ENCODE measurements at places on chromosomes 2 and 18.
A peak's percentile ranks its signal among the peaks of the same experiment; 100 is the strongest.

DNA sequence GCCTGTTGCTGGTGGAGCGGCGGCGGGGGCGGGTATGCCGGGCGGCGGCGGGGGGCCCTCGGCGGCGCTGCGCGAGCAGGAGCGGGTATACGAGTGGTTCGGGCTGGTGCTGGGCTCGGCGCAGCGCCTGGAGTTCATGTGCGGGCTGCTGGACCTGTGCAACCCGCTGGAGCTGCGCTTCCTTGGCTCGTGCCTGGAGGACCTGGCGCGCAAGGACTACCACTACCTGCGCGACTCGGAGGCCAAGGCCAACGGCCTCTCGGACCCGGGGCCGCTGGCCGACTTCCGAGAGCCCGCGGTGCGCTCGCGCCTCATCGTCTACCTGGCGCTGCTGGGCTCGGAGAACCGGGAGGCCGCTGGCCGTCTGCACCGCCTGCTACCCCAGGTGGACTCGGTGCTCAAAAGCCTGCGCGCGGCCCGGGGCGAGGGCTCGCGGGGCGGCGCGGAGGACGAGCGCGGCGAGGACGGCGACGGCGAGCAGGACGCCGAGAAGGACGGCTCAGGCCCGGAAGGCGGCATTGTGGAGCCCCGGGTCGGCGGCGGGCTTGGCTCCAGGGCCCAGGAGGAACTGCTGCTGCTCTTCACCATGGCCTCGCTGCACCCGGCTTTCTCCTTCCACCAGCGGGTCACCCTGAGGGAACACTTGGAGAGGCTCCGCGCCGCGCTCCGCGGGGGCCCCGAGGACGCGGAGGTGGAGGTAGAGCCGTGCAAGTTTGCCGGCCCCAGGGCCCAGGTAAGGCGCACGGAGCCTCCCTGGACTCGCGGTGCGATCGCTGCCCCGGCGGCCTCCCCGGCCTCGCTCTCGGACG lies 1.0 kb downstream of the ZCCHC2 start:
- peak; percentile 14 for DNase-seq

- no peak for DNase-seq
These were observed 1.7 kb upstream of the LCLAT1 start for GRCh38 chr2:30445266-30445821.

GRCh38 chr2:9771481-9772017 lies 71.7 kb upstream of the TAF1B start:
- no peak for DNase-seq

- no peak for DNase-seq
These were observed 4.5 kb downstream of the TRABD2A start for GRCh38 chr2:84876369-84876768.

DNA sequence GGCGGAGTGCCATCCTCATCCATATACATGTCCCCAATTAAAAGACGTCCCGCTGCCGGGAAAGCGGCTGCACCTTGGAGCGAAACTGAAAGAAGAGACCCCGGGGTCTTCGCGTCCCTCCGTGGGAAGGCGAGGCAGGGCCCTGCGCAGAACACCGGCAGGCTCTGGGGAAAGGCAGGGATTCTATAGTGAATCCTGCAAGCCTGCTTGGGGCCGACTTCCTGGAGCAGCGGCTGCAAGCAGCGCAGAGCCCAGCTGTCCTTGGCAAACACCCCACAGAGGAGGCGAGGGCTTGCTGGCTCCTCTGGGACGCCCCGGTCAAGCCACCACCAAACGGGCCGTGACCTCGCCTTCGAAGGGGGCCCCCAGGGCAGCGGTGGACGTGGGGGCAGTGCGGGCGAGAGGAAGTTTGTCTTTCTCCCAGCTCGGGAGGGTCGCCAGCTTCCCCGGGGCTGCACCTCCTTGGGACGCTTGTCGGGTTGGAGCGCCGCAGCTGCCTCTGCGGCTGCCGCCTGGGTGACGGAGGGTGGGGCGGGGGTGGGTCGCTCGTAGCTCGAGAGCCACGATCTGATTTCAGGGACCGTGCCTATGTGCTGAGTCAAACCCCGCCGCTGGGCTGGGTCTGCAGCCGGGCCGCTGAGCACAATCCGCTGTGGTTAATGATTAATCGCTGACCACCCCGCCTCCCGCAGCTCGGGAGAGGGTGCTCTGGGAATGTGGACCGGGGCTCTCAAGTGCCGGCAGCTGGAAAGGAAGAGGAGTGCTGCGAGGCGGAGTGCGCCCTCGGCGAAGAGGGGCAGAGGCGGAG lies 486 bp upstream of the GPR39 start:
- no peak for DNase-seq

- peak; percentile 4 for DNase-seq
These were observed 73.8 kb downstream of the MAP3K20 start for GRCh38 chr2:173149491-173149890.

GRCh38 chr18:63322206-63322605 lies 2.6 kb upstream of the BCL2 start:
- no peak for DNase-seq

- no peak for DNase-seq
These were observed 235.1 kb downstream of the AGAP1 start for GRCh38 chr2:235728800-235729556.

GRCh38 chr18:55387139-55387984 lies 200.6 kb downstream of the TCF4 start:
- no peak for DNase-seq

DNA sequence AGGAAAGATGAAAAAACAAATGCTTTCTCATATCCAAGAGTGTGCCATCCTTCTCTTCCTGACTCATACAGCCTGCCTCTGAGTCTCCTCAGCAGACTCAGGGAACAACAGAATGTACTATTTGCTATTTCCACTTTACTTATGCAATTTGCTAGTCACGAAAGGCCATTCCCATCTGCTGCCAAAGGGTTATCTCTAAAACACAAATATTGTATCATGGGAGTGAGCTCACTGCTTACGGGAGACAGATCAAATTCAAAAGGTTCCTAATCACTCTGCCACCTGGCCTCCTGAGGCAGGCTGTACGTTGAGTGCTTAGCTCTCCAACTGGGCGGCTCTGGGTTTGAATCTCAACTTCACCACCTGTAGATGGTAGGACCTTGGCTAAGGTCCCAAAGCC lies 92.0 kb downstream of the GAREM1 start:
- no peak for DNase-seq

DNA sequence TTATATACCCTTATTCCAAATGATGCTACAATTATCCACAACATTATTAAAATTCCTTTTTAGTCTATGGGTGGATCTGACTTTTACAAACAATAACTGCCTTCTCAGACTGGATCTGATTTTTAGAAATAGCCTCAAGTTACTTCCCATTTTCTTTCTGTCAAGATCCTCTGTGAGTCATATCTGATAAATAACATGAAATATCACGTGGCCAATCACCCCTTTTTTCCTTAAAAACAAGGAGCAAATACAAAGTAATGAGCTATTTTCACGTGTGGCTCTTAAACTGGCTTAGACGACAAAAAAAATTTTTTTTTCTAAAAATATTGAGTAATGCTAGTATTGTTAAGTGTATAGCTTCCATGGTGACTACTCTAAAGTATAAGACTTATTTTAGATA lies 6.7 kb downstream of the PELI1 start:
- DNase-seq: no peak

DNA sequence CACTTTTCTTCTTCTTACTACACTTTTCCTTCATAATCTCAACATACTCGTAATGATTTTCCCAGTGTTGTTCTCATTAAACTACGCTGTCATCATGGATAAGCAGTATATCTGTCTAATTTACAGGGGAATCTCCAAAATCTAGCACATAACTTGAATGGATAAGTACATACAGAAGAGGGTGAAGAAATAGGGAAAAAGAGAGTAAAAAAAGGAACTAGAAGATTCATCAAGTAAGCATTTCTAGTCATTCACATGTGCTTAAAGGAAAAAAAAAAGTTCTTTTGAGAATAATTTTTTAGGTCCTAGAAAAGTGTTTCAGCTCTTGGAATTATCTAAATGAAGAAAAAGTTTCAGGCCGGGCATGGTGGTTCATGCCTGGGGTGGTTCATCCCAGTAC lies 51.6 kb downstream of the SRBD1 start:
- DNase-seq: no peak
